ENCODE measurements at places on chromosomes 6 and 20.

DNA sequence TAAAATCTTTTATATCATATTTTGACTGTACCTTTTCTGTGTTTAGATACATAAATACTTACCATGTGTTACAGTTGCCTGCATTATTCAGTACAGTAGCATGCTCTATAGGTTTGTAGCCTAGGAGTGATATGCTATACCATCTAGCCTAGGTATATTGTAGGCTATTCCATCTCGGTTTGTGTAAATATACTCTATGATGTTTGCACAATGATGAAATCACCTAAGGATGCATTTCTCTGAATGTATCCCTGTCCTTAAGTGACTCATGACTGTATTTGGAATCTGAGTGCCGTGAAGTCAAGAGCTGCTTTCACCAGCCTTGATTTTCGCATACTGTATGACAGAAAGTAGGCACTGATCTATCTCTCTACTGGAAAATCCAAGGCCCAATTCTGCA, 129.9 kb downstream of the UTRN start:
- DNase-seq = no peak

DNA sequence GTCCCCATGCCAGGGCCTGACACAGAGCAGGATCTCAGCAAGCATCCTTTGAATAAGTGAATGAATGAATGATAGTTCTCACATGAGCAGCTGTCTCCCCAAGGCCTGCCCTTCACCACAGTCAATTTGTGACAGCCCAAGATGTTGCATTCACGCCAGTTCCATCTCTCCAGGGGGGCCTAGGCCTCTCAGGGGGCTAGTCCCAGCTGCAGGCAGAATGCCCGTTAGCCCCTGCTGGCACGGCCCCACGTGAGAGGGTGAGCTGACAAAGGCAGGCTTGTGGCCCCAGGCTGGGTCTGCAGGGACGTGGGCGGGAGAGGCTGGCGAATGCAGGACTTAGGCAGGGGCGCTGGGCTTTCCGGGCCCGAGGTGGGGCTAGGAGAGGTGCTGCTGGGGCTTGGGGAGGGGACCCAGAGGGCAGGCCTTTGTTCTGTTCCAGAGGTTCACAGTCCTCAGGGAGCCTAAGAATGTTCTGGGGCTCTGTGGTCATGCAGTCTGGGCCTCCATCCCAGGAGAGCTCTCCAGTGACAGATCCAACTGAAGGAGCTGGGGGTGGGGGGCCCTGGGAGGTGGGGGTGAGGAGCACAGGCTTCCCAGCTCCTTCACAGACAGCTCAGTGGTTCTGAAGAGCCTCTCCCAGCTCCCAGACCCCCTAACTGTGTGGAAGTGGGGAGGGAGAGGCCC, 30.5 kb upstream of the TLDC2 start:
- DNase-seq = no peak

DNA sequence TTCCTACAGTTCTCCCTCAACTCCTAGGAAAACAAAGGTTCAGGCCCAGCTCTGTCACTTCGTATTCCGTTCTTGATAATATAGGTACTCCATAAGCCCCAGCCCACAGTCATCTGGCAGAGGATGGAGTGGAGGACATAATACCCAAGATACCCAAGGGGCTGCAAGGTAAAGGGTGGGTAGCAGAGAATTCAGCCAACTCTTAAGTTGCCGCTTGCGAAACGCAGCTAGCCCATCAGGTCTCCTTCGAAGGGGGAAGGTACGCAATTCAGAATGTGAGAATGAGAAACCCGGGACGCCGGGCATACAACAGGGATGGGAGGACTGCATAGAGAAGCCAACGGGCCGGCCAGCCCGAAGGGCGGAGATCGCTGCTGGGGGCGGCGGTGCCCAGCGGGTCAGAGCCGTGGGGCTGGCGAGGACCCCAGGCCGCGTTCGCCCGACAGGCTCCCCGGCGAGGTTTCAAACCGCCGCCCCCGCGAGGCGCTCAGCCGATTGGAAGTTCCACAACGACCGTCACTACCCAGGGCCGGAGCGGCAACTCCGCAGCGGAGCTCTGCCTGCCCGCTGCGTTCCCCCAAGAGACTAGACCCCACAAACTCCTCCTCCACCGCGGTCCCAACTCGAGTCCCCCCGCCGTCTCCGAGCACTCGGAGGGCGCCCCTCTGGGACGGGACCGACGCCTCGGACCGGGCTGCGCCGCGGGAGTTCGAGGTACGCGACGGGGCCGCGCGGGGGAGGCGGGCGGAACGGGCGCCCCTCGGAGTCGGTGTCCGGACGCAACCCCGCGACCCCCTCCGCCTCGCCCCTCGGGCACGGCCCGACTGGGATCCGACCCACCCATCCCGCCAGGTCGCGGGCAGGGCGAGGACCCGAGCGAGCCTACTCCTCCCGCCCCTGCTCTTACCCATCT, 911 bp downstream of the CDK19 start:
- DNase-seq = peak; percentile 57

DNA sequence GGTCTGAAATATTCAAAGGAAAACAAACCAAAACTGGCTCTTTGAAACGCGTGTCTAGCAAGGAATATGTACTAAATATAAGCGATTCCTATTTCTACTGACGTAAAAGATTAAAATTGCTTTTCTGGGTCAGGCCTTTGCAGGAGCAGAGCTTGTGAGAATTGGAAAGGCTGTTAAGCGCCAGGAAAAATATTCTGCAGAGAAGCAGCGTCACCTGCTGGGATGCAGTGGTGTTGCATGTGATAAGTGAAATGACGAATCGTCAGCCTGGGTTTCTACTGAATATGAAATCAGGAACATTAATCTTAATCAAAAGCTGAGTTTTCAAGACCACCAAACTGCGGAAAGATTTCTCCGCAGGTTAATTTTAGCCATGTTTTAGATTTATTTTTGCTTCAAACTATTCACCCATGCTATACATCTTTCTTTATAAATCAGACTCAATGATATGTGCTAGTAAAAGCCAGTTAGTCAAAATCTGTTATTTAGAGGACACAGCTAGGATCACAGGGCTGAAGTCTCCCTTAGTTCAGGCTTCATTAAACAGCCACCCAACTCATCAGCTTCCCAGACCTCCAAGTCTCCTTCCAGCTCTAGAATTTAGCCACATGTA, 67.4 kb downstream of the ALDH8A1 start:
- peak; percentile 47 for DNase-seq

GRCh38 chr6:85726206-85726605, 83.5 kb upstream of the SYNCRIP start:
- peak; percentile 22 for DNase-seq

GRCh38 chr20:47300071-47300470, 56.4 kb downstream of the ZMYND8 start:
- DNase-seq = no peak

DNA sequence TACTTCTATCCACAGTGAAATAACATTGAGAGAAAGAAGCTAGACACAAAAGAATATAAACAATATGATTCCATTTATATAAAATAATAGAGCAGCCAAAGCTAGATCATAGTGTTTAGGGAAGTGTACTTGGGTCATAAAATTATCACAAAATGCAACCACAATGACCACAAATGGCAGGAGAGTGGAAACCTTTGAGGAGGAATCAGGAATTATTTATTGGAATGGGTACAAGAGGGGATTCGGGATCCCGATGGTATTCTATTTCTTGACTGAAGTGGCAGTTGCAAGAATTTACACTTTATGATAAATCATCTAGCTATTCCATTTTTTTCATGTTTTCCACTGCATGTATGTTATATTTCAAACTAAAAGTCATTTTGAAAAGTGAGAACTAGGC, 76.1 kb downstream of the IPCEF1 start:
- DNase-seq = no peak

DNA sequence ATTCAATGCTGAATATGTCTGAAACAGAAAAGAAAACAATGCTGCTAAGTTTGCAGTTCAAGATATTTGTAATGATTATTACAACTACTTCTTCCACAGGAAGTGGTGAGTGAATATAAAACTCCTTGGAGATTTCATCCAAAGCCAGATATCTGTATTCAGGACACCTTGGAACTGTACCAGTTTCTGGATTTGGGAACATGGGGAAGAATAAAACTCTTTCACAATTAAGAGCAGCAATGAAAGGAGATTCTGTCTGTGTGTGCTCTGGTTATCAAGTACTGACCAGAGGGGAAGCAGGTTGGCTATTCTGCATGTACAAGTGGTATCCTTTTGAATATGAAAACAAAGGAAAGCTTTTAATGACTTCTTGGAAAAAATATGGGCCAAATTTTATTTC, 21.1 kb downstream of the ELOVL2 start:
- DNase-seq = no peak

DNA sequence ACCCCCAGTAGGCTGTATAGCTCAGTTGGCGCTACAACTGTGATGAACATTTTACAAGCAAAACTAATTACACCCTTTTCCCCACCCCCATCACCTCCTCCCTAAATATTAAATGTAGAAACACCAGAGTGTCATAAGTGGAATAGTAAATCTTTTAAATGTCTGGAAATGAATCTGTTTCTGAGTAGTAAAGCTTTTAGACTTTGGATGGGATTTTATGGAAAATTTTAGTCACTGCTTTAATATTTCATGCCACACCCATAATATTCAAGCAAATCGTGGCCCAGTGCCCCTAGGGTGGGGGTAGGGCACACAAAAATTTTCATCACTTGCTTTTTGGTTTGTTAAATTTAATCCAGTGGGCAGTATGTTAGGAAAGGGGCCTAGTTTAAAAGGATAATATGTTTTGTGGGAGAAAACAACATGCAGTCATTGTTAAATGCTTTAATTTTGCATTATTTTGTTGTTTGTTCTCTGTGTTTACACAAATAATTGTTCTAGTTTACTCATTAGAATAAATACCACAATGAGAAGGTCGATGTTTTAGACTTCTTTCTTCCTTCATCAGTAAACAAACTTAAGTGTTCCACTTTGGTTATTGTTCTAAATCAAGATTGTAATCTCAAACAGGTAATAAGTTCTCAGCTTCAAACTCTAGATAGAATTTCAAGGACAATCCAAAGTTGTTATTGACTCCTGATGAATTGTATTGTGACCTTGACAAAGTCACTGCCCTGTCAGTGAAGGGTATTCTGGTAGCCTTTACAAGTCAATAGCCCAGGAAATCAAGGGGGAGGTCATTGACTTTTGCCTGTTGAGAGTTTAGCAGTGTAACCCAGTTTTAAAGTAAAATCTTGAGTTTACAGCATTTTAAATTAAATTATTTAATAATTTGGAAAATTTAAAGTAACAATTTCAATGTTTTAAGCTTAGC, 79.2 kb downstream of the CBFA2T2 start:
- DNase-seq = no peak

DNA sequence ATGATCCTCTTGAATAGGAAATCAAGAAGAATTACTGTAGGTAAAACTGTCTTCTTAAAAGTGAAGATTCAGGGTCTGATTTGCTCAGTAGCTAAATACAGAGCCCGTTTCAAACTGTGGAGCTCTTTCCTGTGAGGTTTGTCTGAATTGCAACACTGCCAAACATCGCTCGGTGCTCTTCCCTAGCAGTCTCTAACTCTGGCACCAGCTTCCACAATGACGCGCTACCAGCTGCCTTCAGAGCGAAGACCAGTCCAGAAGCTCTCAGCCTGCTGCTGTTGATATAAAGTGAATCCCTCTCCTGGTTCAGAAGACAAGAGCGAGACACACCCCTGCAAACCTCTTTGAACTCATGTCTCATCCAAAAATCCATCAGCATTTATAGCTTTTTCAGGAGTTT, 447.0 kb downstream of the LMBRD1 start:
- peak; percentile 80 for DNase-seq

DNA sequence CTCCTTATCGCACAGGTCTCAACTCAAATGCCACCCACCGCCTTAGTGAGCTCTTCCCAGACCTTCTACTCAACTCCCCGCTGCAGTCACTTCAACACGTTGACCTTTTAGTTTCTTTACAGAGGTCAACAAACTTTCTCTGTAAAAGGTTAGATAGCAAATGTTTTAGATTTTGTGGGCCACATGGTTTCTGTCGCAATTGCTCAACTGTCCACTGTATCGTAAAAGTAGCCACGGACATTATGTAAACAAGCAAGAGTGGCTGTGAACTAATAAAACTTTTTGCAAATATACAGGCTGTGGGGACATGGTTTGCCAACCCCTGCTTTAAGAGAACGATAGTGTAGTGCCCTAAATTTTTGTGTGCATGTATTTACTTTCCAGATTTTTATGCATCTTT, 247.6 kb upstream of the TSHZ2 start:
- DNase-seq = no peak

DNA sequence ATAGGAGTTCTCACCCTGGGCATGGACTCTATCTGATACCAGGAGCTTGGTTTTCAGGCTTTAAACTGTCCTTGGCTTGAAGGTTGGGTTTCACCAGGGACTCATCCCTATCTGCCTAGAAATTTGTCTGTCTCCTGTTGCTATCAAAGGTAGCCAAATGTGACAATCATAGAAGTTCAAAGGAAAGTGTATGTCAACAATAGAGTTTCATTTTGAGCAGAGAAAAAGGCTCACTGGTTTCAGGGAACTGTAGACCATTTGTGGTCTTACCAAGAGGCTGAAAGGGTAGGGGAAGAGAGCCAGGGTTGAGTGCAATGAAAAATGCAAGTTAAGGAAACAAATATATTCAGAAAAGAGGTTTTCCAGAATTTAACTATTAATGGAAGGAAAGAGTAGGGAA, 966.8 kb upstream of the CITED2 start:
- no peak for DNase-seq

DNA sequence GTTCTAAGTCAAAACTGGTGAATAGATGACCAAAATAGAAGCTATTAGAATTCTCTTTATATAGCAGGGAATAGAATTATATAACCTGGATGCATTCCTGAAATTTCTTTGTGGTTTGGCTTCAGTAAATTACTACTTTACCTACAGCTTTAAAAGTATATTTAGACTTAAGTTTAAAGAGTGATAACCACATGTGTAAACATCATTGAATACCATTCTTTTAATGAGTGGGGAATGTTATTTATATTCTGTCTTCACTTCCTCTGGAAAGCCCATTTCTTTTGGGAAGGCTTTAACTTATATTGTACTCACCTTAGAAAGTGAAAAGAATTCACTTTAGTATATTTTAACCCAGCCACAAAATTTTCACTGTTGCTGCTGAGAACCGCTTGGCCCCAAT, 39.1 kb downstream of the PLEKHG1 start:
- no peak for DNase-seq

DNA sequence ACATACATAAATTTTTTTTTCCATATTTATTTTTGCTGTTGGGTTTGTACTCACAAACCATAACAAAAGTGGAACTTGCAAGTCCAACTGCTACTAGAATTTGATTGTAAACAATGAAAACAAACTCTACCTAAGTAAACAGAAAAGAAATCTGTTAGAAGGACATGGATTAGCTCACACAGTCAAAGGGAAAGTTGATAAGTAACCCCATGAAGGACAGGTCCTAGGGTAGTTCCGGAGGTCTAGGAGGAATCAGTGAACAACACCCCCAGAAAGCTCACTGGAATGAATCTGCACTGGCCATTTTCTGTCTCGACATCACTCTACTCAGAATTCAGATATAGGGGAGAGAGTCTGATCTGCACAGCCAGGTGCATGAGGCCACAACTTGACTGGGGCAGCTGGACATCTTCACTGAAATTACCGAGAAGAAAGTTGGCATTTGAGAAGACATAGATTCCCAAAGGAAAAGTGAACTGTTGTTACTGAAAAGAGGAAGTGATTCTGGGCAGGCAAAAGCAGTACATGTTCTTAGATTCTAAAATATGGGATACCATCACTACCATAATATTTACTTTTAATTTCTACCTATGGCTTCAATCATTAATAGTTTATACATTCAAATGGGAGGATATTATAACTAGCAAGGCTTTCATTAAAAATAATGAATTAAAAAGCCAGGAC, 76.4 kb downstream of the HMGN3 start:
- no peak for DNase-seq

GRCh38 chr6:4472969-4473642, 303.1 kb upstream of the CDYL start:
- no peak for DNase-seq

Data from Kasumi-1 (cell line).